ENCODE measurements at places on chromosomes 13 and 19. TPM values are rescaled to one million over a fixed set of nuclear protein-coding genes. Genes with fewer than 3 reads are reported as not detected.
A peak's percentile ranks its signal among the peaks of the same experiment; 100 is the strongest.

DNA sequence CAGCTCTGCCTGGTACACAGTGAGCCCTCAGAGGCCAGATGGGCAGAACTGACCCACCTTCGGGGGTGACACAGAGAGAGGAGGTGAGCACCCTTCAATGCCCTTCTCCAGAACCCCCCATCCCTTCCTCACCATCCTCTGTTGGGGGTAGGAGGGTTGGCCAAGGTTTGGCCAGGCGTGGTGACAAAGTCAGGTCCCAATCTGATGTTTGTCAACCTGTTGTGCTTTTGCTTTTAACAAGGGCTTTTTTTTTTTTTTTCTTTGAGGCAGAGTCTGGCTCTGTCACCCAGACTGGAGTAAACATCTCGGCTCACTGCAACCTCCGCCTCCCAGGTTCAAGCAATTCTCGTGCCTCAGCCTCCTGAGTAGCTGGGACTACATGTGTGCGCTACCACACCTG lies 7.3 kb downstream of the PTGIR start:
- DNase-seq, result no peak

FFAR2 gene
- 0.21 TPM for polyA plus RNA-seq

DNA sequence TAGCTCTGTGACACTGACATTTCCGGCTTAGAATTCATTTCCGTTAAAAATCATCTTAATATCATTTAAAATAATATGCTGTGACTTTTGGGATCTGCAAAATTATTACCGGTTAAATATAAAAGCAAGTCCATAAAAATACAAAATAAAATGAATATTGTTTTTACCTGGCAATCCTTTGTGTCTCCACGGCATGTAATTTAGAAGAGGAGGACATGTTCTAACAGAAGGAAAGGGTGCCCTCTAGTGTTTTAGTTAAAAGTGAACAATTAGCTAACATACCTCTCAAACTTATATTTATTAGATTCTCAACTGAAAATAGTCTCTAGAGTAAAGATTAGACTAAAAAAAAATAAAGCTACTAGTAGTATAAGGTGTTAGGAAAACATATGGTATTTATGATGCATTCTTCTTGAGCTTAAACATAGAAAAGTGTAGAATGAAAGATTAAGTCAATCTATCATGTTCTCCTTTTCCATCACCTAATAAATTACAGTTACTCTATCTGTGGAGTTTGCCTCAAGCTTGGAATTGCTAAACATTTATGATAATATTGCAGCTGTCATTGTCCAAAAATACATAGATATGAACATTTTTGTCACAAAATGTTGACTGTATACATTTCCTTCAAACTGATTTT lies 676.7 kb upstream of the SPRY2 start:
- DNase-seq, result peak; percentile 21

GRCh38 chr19:38900202-38900629 lies 447 bp downstream of the NFKBIB start:
- no peak for DNase-seq

RNF17 gene
- 0.94 TPM for polyA plus RNA-seq

ZNF560 gene
- polyA plus RNA-seq, result 0.43 TPM

- DNase-seq, result no peak
Measured at GRCh38 chr19:30549151-30549550, 177.0 kb downstream of the ZNF536 start.

DNA sequence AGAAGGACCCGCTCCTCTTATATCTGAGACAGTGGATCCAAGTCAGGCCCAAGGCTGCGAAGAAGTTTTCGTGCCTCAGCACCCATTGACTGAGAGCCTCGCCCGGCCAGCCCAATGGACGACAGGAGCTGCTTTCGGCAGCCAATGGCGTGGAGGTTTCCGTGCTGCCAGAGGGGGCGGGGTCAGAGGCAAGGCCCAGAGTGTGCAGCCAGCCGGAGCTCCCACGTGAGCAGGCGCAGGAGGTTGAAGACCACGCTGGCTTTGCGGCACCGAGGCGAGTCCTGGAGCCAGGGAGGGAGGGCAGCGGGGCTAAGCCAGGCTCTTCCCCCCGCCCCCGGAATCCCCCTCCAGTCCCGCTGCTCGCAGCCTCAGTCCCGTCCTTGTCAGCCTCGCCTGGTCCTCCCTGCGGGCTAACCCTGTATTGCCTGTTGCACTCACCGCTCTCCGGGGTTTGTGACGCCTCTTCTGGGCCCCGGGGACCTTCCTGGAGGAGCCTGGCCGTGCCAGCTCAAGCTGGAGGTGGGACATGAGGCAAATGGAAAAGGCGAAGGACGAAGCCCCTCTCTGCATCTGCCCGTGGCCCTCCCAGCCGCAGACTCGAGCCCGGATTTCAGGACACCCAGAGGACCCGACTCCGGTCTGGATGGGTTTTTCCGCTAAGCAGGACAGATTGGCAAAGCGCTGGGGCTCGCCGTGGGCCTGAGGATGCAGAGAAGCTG lies 1.5 kb downstream of the IFNL4 start:
- no peak for DNase-seq

OR10H1 gene
- polyA plus RNA-seq, result not detected

- DNase-seq, result no peak
Measured at GRCh38 chr13:41960211-41960636, 685 bp downstream of the VWA8 start.

ING1 gene
- polyA plus RNA-seq, result 27.4 TPM

RFXAP gene
- polyA plus RNA-seq, result 13.8 TPM

GRCh38 chr19:1970003-1970805 lies 29.2 kb downstream of the CSNK1G2 start:
- DNase-seq, result no peak

PTGIR gene
- 2.3 TPM for polyA plus RNA-seq

CGB2 gene
- not detected for polyA plus RNA-seq

MCF2L gene
- 29.4 TPM for polyA plus RNA-seq

GRCh38 chr19:9075064-9075949 lies 11.6 kb upstream of the OR1M1 start:
- no peak for DNase-seq

DNA sequence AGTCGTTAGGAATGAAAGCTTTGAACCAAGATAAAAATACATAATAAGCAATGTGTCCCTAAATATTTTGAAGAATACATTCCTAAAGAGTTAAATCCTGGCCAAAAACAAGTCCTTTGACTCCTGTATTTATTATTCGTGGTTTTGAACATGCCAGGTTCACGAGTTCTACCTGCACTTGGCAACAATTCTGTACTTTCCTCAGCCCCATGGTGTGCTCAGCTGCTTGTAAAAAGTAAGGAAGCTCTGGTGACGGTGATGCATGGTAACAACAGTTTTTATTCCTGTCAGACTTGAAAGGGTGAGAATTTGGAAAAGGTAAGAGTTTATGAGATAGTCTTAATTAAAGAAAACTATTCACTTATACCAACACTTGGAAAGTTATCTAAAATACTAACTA lies 95.0 kb upstream of the KLF12 start:
- DNase-seq, result no peak

DNA sequence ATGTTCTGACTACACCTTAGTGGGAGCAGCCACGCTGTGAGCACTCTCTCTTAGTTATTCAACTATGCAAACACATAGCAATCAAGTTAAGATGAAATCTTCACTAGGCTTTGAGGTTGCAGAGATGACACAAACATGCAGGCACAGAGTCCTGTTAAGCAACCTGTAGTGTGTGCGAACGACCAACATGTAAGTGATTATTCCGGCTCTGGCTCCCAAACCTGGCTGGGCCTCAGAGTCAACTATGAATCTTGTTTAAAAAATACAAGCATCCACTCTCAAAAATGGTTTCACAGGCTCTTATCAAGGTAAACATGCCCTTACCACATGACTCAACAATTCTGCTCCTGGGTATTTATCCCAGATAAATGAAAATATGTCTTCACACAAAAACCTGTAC lies 91.4 kb downstream of the IRS2 start:
- DNase-seq, result no peak

GRCh38 chr19:58521651-58522050 lies 2.0 kb upstream of the ZBTB45 start:
- DNase-seq, result no peak

ZSCAN22 gene
- 3.5 TPM for polyA plus RNA-seq
